ENCODE measurements at places on chromosomes 2 and 18.

DNA sequence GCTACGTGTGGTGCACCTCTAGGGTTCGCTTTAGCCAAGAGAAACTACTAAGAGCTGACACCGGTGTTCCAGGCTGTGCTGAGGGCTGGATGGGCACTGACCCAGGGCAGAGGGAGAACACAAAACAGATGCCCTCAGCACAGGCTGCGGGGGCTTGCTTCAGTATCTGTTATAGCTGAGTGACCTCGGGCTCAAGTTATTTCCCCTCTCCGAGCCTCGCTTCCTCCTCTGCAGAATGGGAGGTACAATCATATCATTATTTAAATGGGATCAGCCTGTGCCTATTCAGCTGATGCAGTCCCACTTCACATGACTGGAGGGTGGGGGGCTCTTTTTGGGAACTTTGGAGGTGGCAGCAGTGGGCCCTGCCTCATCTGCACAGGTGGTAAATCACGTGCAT, 156.1 kb upstream of the APCDD1 start:
- DNase-seq = no peak

DNA sequence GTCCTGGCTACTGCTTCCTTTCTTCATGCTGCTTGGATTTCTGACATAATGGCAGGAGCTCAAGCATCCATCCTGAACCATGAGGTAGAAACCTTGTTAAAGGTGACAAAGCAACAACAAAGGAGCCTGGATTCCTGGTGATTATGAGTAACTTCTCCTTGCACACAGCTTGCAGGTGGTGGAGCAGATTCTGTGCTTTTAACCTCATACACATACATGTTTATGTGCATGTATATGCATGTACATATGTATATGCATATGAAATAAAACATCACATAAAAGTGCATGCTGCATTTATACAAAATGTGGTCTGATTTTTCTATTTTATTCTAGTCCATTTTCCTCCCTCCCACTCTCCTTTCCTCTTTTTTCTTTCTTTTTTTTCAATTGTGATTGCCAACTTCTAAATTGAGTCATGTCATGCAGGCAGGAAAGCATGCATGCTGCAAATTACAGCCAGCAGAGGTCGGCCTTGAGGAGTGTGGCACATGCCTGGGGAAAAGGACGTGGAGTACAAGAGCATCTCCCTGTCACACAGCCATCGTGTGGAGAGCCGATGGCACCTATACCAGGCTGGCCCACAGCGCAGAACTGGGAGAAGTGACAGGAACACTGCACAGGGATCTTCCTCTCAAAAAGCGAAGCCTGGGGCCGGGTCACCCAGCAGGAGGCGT, 17.9 kb downstream of the LCT start:
- DNase-seq = no peak

- DNase-seq = no peak
These were observed 11.1 kb upstream of the CNNM3 start for GRCh38 chr2:96804986-96805385.

- no peak for DNase-seq
These were observed 25.2 kb upstream of the FAM117B start for GRCh38 chr2:202609381-202610145.

- peak; percentile 27 for DNase-seq
These were observed 966 bp downstream of the ADCY3 start for GRCh38 chr2:24919037-24919505.

DNA sequence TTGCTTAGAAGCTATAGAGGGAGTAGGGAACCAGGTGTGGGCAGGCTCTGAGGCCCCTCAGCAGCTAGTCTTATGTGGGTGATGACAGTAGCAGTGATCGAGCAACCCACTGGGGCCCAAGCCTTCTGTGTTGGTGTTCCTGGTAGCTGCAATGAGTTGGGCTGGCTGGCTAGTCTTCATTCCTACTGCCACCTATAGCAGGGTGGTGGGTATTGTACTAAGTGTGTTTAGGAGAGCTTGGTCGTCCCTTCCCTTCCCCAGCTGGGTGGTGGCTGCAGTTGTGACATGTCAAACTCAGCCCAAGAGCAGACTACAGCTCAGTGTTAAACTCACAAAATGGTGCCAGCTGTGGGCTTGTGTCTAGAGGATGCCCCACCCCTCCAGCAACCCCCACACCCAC, 486.1 kb upstream of the UBE2E3 start:
- DNase-seq = no peak

Data from stimulated activated CD8-positive, alpha-beta memory T cell treated with anti-CD3 and anti-CD28 coated beads, Interleukin-12 subunit alpha, Interleukin-12 subunit beta, amount 100 ng/mL, for 1 hour (primary cell).